ACHN (cell line): ENCODE measurements at places on chromosomes 11 and 22.

DNA sequence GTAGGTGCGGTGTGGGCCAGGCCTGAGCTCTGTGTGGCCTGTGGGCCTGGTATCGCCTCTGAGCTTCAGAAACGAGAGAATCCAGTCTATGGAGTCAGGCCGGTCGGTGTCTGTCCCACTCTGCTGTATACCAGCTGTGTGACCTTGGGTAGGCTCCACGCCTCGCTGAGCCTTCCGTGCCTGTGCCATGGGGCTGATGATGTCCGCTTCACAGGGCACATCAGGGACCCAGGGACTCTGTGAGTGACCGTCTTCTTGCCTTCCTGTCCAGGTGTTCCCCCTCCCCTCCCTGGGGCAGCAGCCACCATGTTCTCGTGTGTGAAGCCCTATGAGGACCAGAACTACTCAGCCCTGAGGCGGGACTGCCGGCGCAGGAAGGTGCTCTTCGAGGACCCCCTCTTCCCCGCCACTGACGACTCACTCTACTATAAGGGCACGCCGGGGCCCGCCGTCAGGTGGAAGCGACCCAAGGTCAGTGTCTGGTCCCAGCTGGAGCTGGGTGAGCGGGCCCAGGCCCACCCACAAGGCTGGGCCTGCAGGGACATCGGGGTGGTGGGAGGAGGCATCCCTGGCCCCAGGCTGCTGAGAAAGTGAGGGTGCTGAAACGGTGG, 17.9 kb downstream of the CAPN5 start:
- DNase-seq: no peak

- no peak for DNase-seq
Measured at GRCh38 chr22:25134451-25134850, 65.2 kb upstream of the CRYBB3 start.

GRCh38 chr11:14764579-14765527, 121.2 kb downstream of the PDE3B start:
- no peak for DNase-seq

GRCh38 chr11:75219869-75220268, 20.7 kb upstream of the TPBGL start:
- DNase-seq: no peak

DNA sequence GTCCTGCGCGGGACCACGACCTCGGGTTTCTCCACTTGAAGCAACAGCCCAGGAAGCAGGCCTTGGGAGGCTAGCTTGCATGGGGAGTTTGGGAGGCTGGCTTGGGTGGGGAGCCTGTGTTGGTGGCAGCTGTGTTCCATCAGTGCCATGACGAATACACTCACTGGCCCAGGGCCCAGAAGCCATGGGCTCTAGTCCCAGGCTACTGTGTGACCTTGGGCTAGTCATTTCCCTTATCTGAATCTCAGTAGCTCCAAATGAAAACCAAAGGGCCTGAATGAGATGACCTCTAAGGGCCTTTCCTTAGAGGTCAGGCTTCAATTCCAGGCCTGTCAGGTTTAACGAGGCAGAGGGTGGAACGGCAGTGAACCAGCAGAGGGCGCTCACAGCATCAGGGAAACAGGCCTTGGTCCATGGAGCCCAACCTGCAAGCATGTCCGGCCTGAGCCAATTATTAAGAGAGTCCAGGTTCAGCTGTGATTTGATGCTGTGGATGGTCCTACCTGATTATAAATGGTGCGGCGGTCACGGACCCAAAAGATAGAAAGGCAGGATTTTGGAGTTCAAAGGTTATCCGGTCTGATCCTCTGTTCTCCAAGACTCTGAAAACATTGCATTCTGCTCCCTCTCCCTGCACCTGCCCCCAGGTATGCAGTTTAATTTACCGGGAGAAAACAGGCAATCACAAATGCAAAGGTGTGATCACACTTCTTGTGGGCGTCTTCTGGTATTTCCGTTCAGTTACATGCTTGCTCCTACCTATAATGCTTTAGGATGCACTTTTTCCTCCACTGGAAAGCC, 15.9 kb downstream of the PTPN5 start:
- peak; percentile 58 for DNase-seq
